ENCODE measurements at places on chromosomes 4 and X.
A peak's percentile ranks its signal among the peaks of the same experiment; 100 is the strongest.

GRCh38 chr4:6453688-6453990, 18.8 kb downstream of the PPP2R2C start:
- no peak for DNase-seq

GRCh38 chr4:66927937-66928336, 617.4 kb downstream of the CENPC start:
- no peak for DNase-seq

- no peak for DNase-seq
Observed at GRCh38 chrX:95718746-95719145, 965.9 kb upstream of the DIAPH2 start.

DNA sequence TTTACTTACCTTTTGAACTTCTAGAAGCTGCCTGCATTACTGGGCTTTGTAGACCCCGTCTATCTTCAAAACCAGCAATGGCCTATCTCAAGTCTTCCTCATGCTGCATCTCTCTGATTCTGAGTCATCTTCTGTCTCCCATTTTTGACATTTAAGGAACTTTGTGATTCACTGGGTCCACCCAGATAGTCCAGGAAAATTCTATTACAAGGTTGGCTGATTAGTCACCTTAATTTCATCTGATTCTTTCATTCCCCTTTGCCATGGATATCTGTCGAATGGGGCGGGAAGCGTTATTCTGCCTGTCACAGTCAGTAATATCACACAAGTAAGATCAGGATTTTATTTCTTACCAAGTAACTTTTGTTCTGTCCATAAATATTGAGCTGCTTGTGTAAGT, 618.0 kb downstream of the CCSER1 start:
- no peak for DNase-seq

DNA sequence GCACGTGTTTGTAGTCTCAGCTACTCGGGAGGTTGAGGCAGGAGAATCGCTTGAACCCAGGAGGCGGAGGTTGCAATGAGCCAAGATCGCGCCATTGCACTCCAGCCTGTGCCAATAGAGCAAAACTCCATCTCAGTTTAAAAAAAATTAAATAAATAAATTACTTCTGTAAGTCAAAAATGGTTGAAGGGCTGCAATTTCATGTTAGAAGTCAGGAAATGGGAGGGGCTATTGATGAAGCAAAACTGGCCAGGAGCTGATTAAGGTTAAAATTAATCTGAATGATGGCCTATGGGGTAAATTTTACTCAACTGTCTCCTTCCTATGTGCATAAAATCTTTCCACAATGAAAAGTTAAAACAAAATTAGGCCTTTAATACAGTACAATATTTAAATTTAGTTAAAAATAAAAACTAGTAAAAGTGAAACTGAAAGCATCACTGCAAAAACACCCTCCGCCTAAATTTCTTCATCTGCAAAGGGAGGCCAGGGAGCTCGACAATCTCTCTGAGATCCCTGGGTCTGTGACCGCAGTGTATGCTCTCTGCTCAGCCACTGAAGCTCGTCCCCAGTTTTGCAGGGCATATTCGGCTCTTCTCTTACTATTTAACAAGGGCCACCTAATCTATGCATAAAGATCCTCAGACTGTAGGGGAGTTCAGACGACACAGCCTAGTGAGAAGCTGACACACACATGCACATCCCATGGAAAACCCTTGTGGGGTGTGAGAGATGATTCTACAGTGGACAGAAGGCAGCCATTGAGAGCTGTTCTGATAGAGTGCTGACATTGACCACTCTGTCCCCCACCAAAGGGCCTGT, 57.2 kb downstream of the IRF2 start:
- DNase-seq, result peak; percentile 56

DNA sequence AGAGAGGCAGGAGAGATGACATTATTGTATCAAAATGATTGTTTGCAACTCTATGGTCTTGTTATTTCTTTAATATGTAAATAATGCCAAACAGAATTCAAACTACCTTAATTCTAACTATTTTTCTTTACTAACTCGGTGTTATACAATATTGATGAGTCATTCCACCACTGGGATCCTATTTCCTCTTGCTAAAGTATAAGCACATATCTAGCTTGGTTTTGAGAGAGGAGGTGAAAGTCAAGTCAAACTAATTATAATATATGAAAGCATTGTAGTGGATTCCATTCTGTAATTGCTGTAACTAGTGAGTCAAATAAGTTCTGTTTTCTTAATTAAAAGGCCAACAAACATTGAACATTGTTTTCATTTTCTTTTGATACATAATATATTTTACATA, 837.6 kb downstream of the PDHA2 start:
- no peak for DNase-seq

- peak; percentile 37 for DNase-seq
Observed at GRCh38 chrX:54357414-54358377, at the start of gene WNK3. TSS of gene WNK3 (minus strand) at chrX:54358046.

DNA sequence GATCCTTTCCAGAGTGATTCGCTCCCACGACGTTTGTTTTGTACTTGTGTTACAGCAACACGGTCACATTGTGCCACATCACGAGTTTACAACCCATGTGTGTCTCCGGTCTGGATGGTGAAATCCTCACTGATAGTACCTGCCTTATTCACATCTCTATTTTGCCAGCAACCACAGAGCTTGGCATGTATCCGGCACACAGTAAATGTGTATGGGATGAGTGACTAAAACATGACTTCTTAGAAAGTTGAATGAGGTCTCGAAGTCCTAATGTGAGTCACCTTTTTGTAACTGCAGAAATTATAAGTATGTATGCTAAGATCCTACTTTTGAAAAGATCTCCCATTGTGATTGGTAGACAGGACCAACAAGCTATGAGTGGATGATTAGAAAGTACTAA, 7.5 kb downstream of the STOX2 start:
- DNase-seq, result no peak

DNA sequence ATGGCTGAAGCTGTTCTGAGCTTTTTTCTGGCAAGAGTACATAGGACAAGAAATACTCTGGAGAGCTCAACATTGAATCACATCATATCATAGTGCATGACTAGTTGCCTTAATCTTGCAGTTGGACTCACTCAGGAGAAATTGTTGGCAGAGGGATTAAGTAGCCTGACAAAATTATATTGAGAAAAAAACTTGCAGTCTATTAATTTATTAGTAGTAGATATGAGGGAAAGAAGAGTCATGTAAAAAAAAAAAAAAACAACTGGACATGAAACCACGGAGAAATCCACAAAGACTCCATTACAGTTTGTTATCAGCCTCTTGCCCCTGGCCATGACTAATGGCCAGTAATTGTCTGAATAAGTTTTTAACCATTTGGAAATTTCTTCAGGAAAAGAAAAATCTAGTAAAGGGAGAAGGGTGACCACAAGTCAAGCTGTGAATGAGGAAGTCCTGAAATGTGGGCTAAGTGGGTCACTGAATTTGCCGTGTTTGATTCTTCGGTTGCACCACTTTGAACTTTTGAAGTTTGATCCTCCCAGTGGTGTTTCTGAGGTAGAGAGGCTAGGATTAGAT, 45.6 kb downstream of the FHL1 start:
- DNase-seq, result no peak

DNA sequence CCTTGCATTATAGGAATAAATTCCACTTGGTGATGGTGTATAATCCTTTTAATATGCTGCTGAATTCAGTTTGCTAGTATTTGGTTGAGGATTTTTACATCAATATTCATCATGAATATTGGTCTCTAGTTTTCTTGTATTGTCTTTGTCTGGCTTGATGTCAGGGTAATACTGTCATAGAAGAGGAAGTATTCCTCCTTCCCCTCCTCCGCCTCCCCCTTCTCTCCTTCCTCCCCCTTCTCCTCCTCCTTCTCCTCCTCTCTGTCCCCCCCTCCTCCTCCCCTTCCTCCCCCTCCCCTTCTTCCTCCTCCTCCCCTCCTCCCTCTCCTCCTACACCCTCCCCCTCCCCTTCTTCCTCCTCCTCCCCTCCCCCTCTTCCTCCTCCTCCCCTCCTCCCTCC, 65.8 kb downstream of the RGS12 start:
- DNase-seq, result no peak

GRCh38 chrX:30570505-30570904, 7.1 kb downstream of the TASL start:
- no peak for DNase-seq

DNA sequence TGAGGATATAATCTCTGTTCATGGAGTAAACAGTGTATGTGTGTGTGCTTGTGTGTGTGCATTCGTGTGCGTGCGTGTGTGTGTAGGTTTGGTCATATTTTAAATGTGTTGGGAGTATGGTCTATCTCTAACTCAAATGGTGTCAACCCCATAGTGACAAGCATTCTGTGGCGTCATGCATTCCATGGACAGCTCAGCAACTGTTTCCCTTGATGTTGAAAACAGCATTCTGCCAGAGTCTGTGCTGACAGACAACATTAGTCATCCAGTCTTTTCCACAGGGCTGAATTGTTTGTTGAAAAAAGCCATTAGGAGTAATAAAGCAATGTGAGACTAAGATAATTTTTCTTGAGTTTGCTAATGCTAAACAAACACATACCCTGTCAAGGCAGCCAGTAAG, 706.6 kb downstream of the PCDH19 start:
- DNase-seq, result no peak

DNA sequence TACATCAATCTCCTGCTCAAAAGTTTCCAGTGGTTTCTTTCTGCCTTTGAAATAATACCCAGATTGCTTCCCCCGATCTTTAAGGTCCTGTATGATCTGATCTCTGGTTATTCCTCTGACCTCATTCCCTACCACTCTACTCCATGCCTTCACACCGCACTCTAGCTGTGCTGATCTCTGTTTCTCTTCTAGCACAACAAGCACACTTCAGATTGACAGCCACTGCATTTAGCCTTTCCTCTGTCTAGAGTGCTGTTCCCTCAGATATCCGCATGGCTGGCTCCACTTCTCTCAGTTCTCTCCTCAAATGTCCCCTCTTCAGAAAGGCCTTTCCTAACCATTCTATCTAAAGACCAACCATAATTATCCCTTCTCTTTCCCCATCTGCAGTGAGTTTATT, 370.4 kb upstream of the FGF13 start:
- no peak for DNase-seq

Measured in activated naive CD4-positive, alpha-beta T cell treated with Interleukin-2 at 50 U/mL for 16 hours (primary cell).